ENCODE measurements at places on chromosomes 11 and 22.

GRCh38 chr11:125941619-125942611 lies 3.9 kb upstream of the VSIG10L2 start:
- DNase-seq = no peak

GRCh38 chr11:68311160-68312116 lies 953 bp upstream of the LRP5 start:
- DNase-seq = no peak

DNA sequence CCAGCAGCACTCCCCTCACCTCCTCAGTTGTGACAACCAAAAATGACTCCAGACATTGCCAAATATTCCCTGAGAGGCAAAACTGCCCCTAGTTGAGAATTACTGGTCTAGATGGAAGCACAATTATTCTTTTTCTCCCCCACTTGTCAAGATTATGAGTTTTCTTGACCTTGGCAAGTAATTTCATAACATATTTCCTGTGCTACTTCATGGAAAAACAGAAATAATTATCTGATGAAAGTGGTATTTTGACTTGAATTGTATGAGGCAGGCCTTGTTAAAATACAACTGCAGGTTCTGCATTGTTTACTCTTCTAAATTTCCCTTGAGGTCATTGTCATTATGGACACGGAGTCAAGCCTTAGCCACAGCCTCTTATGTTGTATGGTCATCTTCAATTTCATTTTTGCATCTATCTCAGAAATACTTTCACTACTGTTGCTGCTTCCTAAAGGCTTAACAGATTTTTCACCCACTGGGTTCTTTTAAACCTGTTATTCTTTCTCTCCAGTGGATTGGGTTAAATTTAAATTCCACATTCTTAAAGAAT lies 32.2 kb upstream of the LDLRAD3 start:
- no peak for DNase-seq

DNA sequence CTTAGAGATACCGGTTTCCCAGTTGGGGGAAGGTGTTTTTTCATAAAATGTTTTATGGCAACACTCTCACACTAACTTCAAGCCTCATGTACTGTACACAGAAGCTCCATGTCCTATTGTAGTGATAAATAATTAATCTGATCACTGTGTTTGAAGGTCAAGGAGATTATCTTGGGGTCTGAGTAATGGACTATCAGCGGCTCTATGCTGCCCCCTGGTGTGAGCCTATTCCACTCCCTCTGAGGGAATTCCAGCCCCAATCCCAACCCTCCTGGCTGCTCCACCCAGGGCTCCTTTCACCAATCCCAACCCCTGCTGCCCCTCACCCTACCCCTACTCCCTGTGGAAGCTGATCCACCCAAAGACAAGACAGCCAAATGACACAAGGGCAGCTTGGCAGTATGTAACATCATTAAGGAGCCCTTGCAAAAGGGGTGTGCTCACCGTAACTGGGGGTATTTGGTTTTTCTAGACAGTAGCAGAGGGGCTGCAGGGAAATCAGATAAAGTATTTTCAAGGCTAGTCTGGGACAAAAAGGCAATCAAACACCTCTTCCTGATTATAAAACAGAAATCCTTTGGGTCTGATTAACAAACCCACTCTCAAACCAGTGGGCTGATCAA lies 22.3 kb downstream of the HPS4 start:
- no peak for DNase-seq

GRCh38 chr11:118768690-118769089 lies 22.3 kb downstream of the DDX6 start:
- DNase-seq = no peak

GRCh38 chr11:62444236-62444833 lies 25.5 kb downstream of the SCGB1A1 start:
- DNase-seq = no peak

DNA sequence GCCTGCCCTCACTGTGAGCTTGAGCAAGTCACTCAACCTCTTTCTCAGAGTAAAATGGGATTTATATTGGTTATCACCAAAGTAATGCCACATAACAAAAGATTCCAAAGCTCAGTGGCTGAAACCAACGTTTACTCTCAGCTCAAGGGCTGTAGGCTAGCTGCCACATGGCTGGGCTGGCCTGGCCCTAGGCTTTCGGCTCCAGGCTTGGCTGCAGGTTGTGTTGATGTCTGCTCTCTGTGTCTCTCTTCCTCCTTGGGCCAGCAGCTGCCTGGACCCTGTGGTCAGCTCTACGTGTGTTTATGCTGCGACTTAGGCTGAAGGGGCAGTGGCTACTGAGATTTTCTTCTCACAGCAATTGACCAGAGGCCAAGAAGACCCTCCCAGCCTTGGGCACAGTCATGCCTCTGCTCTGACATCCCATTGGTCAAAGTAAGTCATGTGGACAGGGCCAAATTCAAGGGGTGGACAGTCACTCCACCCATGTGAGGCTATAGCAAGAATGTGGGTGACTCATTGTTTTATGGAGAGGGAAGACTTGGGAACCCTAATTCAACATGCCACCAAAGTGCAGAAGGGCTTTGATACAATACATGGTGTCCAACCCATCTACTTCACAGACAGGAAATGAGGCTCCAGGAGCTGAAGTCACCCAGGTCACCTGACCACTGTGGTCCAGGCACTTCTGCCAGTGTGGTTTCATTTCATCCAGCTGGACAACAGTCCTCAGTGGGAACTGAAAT lies 90.6 kb downstream of the TSPAN18 start:
- no peak for DNase-seq

- DNase-seq = no peak
Measured at GRCh38 chr11:86469491-86470388, 95.1 kb downstream of the CCDC81 start.

All from stimulated activated CD8-positive, alpha-beta memory T cell treated with anti-CD3 and anti-CD28 coated beads, Interleukin-15, amount 100 ng/mL, for 4 hours (primary cell).